ENCODE measurements at places on chromosomes 3 and 15.

DNA sequence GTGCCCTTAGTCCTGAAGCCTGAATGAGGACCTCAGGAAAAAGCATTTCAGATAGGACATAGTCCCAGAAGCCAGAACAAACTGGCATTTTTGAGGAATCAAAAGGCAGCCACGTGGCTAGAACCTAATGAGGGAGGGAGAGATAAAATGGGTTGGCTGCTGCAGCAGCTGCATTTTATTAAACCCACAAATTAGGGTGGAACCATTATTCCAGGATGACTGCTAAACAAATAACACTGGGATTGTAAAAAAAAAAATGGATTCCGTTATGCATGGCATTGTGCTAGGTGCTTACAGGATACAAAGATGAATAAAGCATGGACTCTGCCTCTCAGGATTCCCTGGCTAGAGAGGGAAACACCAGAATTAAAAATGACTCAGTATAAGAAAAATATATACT, 141.5 kb downstream of the SATB1 start:
- no peak for DNase-seq

- DNase-seq: no peak
These were observed 951 bp downstream of the GPR62 start for GRCh38 chr3:51955893-51956770.

- DNase-seq: no peak
These were observed 98.2 kb downstream of the ANXA2 start for GRCh38 chr15:60299452-60300047.

DNA sequence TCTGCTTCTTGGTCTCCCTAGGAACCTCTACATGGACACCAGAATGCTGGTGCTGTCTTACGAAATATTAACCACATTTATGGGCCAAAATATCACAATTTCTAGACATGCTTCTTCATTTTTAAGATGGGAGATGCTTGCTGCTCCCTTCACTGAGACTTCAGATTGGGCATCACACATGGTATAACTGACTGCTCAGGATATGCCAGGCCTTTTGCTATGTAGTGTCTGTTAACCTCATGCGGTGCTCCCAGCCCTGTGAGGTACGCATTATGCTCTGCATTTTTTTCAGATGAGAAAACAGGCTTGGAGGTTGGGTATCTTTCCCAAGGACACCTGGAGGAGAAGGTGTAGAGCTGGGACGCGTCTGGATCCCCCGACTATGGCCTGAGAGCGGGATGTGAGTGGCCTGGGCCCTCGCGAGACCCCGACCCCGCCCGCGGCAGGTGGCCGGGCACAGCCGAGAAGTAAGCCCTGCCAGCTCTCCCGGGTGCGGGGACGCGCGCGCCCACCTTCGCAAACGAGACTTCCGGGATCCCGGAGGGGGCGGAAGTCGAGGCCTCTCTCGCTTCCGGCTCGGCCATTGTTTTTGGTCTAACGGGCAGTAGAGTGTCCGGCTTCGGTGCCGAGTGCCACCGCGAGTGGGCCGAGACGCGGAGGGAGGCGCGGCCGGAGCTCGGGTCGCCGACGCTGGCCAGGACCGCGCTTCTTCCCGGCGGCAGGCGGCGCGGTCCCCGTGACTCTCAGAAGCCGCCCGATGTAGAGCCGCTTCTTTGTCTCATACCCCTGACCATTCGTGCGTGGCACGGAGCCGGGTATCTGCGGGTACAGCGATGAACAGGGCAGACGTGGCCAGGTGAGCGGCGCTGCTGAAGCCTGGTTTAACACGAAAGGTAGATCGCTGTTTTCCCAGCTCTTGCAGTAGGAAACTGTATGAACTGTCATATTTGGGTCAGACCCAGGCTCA, at the start of gene ZKSCAN7:
ZKSCAN7 (plus strand) TSS at position 568 of the 967 bp plus-strand sequence. CDS start 1,855 bp downstream, outside the sequence.
- DNase-seq: peak; percentile 38

- DNase-seq: no peak
These were observed 16.4 kb downstream of the GRIP2 start for GRCh38 chr3:14523792-14524191.

- DNase-seq: no peak
These were observed 31.3 kb upstream of the SACM1L start for GRCh38 chr3:45657853-45658252.

- DNase-seq: no peak
These were observed 35.5 kb downstream of the CYFIP1 start for GRCh38 chr15:22944651-22945050.

DNA sequence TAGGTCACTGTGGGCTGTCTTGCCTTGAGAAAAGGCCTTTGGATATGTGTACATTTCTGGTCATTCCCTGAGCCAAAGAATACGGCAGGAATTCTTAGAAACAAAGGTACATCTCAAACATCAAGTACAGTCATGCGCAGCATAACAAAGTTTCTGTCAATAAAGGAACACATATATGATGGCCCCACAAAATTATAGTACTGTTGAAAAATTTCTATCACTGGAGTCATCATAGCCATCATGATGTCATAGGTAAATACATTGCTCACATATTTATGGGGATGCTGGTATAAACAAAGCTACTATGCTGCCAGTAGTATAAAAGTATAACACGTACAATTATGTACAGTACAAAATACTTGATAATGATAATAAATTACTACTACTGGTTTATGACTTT, 38.9 kb upstream of the NECTIN3 start:
- no peak for DNase-seq

- DNase-seq: peak; percentile 71
These were observed 1.1 kb upstream of the IGF1R start for GRCh38 chr15:98647026-98647773.

DNA sequence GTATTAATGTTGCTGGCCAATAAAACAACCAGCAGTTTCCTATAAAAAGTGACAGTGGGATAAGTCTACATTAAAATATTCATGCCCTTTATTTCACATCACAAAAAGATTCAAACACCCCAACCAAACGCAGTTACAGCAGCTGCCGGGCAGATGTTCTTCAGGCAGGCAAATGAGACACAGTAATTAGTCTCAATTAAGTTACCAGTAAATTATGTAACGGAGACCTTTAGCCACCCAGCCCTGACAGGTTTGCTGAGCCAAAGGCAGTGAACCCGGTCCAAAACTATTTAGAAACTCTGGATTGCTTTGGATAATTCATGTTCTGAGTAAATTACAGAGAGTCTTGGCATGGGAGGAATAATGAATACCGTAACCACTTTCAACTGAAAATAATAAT, 289.2 kb upstream of the LYSMD4 start:
- DNase-seq: no peak

DNA sequence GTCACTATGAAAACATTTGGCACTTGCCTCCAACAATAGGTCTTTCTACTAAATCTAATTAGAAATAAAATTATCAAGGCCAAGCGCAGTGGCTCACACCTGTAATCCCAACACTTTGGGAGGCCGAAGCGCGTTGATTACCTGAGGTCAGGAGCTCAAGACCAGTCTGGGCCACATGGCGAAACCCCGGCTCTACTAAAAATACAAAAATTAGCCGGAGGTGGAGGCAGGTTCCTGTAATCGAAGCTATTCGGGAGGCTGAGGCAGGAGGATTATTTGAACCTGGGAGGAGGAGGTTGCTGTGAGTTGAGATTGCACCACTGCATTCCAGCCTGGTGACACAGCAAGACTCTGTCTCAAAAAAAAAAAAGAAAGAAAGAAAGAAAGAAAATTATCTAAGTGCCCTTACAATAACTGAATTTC, 1.6 kb upstream of the PLD1 start:
- no peak for DNase-seq

DNA sequence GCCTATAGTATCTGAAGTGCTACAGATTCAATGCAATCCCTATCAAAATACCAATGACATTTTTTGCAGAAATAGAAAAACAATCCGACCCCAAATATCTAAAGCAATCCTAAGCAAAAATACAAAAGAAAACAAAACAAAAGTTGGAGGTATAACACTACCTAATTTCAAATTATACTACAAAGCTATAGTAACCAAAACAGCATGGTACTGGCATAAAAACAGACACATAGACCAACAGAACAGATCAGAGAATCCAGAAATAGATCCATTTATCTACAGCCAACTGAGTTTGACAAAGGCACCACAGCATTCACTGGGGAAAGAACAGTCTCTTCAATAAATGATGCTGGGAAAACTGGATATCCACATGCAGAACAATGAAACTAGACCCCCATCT, 23.8 kb upstream of the CDAN1 start:
- DNase-seq: no peak

- DNase-seq: no peak
These were observed 5.1 kb upstream of the SRP14 start for GRCh38 chr15:40043927-40044716.

DNA sequence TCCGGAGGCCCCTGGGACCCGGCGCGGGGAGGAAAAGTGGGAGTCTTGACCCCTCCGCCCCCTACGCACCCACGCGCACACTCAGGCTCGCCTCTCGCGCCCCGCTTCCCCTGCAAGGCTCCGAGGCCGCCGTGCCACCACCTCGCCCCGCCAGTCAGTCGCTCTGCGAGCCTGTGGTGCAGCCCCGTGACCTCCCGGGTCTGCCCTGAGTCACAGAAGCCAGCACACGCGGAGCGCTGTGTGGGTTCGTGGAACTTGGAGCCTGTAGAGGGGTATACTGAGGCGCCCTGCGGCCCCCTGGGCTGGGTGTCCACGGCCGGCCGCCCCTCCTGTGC, 380 bp upstream of the ALS2CL start:
- peak; percentile 59 for DNase-seq

DNA sequence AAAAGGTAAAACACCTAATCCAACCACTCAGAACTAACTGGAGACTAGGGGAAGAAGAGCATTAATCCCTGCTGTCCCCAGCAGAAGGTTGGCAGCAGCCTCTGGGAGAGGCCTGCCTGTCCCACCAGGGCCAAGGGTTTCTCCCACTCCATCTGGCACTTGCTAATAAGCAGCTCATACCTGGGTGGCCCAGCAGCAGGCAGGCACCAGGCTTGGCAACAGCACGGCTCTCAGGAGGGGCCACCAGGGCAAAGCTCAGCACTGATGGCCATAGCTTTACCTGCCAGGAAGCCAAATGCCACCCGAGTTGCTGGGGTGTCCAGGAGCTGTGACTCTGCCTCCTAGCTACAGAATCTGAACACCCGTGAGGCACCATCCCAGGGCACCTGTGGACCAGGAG, 58.3 kb downstream of the BOC start:
- DNase-seq: no peak

GRCh38 chr3:196740481-196741248, 1.0 kb downstream of the PAK2 start:
- peak; percentile 50 for DNase-seq

DNA sequence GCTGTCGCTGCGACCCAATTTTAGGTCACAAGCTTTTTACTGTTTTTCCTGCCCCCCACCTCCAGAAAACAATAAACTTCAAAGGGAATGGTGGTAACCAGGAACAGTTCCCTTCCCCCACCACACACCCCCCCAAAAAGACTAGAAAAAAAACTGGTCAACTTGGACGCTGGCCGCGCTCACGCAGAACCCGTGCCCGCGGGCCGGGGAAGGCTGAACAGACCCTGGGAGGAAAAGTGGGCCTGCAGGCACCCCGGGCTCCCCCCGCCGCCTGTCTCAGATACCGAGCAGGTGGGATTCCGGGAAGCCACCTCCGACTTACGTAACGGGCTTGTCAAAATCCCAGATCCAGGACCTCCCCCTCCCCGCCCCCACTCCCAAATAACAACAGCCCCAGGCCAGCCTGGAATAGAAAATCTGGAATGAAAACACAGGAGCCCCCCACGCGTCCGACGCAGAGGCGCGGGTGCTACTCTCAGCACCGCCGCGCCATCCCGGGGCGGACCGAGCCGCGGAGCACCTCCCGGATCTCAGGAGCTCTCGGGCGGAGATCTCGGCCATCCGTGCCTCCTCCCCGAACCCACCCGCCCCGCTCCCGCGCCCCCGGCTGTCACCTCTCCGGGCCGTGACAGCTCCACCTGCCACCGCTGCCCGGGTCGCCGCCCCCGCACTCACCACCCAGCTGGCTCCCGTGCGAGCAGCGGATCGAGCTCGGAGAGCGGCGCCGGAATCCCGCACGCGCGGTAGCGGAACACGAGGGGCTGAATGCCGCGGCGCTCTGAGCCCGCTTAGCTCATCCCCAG, 557 bp downstream of the DENND4A start:
- DNase-seq: peak; percentile 60

- no peak for DNase-seq
These were observed 383.7 kb downstream of the GAP43 start for GRCh38 chr3:116007000-116007399.

DNA sequence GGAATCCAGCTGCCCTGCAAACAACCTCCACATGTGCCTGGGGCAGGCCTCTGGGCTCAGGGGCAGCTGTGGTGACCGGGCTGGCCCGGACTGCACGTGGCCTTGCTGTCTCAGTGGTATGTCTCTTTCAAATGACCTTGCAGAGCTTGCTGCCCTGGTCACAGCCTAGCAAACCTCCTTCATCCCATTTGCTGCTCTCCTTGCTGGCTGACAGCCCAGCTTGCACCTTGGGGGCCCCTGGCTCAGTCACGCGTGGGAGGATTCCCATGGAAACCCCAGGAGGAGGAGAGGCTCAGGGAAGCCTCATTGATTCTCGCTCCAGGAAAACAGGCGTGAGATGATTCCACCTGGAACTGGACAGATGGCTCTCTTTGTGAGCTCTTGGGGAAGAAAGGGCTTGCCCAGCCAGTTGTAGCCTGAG, 5.6 kb downstream of the SPSB4 start:
- DNase-seq: no peak

DNA sequence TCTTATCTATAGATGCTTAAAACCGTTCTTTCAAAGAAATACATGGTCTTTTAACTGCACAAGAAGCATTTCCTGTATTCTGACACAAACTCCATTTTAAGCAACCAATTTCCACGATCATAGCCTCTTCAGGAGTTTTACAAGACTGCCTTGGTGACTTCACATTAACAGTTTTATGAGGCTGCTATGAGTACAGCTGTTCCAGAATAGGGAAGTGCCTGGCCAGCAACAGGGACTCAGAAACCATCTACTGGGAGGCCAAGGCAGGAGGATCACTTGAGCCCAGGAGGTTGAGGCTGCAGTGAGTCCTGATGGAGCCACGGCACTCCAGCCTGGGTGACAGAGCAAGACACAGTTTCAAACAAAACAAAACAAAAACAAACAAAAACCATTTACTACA, 78.4 kb downstream of the B3GNT5 start:
- DNase-seq: no peak

GRCh38 chr3:176951144-176951543, 246.1 kb downstream of the TBL1XR1 start:
- no peak for DNase-seq

- no peak for DNase-seq
These were observed 32.8 kb upstream of the SLC9A9 start for GRCh38 chr3:143881095-143881494.

DNA sequence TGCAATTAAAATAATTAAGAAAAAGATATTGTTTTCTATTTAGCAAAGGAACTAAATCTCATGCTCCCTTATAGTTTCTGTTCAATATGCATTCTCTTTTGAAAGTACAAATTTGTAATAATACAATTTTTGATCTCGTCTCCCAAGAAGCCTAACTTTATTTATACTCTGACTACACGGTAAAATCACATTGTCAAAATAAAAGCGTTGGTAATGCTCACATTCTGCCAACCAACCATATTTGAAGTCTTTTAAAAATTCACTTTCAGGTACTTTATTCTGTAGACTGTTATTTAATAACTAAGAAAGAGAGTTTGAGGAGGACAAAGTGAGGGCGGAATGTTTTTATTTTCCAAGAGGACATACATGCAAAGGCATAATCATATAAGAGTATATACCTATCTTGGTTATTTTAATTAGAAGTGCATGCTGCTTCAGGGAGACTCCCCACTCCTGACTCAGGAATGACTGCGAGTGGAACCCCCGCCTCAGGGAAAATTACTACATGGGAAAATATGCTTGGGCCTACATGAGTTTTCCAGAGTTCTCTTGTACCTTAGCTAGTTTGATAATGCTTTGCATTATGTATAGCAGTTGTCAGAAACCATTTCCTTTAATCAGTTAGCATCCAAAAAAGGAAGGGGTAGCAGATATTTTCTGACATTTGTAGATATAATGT, 19.3 kb downstream of the MBNL1 start:
- no peak for DNase-seq

GRCh38 chr3:30576946-30577345, 29.5 kb upstream of the TGFBR2 start:
- DNase-seq: no peak
